Occipital lobe (tissue), 3 donors: ENCODE measurements at places on chromosomes 1 and 21.

DNA sequence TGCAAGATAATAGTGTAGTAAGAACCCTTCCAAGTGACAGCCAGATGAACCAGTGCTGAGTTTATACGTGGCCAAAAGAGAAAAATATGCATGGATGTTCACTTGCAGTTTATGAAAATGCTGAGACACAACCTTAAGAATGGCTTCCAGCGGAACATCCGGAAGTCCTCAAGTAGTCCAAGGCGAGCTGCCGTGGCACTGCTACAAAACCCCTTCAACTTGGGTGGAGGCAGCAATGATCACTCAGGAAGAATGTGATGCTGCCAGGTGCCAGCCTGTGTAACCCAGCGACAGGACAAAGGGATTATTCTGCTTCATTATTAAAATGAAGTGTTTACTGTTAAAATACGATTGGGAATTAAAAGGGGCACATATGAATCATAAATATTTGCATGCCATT, 179.6 kb downstream of the RUNX1 start:
- DNase-seq, result no peak

DNA sequence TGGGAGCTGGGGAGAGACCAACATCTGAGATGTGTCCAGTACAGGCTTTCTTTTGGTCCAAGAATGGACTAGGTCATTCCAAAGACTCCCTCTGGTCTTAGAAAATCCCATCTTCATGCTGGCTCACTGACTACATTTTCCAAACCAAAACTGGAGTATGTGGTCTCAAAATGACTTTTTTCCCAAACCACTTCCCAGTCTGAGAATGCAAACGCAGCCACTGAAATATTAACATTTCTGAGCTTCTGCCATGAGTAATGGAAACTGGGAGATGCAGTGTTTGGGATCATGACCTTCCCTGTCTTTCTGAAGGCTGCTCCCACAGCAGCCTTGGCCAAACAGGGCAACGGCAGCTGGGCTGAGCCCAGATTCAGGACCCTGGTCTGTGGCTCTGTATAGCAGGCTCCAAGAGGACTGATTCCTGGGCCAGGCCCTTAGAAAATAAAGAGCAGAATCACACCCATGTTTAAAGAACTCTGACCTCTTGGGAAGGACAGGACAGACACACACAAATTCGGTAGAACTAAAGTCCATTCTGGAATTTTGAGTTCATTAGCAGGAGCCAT, 62.1 kb upstream of the CNTN2 start:
- DNase-seq, result no peak

DNA sequence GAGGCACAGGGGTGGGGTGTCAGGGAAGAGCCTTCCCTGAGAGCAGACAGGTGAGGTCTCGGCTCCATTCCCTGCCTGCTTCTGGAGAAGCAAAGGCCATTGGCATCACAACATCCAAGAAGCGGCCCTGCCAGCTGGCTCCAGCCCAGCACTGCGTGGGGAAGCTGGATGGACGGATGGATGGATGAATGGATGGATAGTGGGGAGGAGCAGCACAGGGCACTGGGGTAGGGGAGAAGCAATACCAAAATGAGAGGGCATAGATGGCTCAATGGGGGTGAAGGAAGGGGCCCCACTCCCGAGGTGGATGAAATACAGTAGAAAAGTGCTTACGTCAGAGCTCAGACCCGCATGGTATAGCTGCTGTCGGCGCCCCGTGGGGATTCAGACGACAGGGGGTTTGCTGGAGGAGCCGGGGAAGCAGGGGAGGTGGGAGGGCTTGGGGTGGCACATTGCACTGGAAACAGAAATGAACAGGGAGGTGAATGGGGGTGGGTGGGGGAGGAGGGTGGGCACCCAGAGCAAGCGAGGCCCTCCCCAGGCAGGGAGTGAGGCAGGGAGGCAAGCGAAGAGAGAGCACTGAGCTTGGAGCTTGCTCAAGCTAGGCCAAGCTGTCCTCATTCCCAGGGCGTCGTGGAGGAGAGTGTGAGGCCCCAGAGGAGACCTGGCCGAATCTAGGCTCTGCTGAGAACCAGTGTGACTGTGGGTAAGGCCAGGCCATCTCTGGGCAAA, 9.5 kb upstream of the GOLT1A start:
- DNase-seq, result no peak

- DNase-seq, result no peak
These were observed 2.5 kb downstream of the FRRS1 start for GRCh38 chr1:99763956-99764355.

DNA sequence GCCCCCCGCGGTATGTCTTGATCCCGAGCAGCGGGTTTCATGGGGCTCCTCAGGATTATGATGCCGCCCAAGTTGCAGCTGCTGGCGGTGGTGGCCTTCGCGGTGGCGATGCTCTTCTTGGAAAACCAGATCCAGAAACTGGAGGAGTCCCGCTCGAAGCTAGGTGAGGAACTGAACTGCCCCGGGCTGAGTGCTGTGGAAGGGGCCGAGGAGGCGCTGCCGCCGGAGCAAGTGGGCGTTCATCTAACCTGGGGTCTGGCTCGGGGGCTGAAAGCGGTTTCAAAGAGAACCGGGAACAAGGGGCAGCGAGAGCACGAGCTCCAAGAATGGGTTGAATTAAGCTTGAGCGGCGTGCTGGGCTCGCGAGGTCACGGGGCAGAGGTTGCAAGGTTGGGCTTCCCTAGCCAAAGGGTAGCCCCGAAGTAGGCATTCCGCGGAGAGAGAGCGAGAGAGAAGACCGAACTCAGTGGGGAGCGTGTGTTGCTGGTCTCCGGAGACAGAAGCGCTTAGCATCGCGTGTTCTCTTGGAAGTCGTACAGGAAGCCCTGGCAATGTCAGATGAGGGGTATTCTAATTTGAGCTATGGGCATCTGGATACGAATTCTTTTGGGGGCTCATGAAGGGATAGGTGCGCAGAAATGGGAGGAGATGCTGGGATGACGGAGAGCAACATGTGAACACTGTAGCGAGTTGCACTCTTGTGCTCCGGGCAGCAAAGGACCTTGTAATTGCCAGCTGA, 732 bp downstream of the HS2ST1 start:
- peak; percentile 51 for DNase-seq

DNA sequence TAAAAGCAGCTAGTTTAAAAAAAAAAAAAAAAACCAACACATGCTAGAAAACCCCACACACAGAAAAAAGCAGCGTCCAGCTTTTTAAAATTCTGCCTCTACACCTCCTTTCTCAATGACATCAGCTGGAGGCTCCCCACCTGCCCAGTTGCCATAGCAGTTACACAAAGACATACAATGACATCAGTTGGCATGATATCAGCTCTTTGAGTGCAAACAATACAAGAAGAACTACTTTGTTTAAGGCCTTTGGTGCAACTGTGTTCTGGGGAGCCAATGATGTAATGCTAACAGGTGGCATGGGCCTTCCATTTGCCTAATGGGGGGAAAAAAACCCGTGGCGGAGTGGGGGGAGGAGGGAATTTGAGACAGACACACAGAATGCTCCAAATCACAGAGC, 32.9 kb downstream of the DUSP10 start:
- peak; percentile 39 for DNase-seq
